ENCODE measurements at places on chromosomes 3 and 15.
A peak's percentile ranks its signal among the peaks of the same experiment; 100 is the strongest.

- DNase-seq, result no peak
These were observed 68.5 kb upstream of the CCDC54 start for GRCh38 chr3:107308716-107309115.

GRCh38 chr3:46110701-46111493 lies 83.6 kb upstream of the XCR1 start:
- no peak for DNase-seq

GRCh38 chr15:84914909-84915605 lies 30.6 kb downstream of the SLC28A1 start:
- DNase-seq, result no peak

GRCh38 chr15:59722037-59722436 lies 32.9 kb upstream of the BNIP2 start:
- no peak for DNase-seq

- DNase-seq, result no peak
These were observed 268.5 kb downstream of the SHQ1 start for GRCh38 chr3:72579581-72580245.

- no peak for DNase-seq
These were observed 636 bp downstream of the TBC1D21 start for GRCh38 chr15:73873889-73874511.

DNA sequence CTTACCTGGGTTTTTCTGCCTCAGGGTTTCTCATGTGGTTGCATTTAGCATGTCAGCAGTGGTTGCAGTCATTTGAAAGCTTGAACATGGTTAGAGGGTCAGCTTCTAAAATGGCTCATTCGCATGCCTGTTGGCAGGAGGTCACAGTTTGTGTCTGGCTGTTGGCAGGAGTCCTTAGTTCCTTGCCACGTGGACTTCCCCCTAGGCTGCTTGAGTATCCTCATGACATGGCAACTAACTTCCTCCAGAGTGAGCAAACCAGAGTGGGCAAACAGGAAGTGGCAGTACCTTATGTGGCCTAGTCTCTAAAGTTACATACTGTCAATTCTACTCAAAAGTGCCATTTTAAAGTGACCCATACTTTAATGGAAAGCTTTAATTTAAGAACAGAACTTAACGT lies 3.4 kb upstream of the UNC13C start:
- no peak for DNase-seq

- no peak for DNase-seq
These were observed 419.7 kb downstream of the ZNF385D start for GRCh38 chr3:21331321-21331720.

- no peak for DNase-seq
These were observed at the start of gene SLC7A14 for GRCh38 chr3:170585937-170586310. Gene SLC7A14, minus strand, starts transcription at chr3:170586075. Its CDS starts 59,139 bp downstream, at chr3:170526936.

DNA sequence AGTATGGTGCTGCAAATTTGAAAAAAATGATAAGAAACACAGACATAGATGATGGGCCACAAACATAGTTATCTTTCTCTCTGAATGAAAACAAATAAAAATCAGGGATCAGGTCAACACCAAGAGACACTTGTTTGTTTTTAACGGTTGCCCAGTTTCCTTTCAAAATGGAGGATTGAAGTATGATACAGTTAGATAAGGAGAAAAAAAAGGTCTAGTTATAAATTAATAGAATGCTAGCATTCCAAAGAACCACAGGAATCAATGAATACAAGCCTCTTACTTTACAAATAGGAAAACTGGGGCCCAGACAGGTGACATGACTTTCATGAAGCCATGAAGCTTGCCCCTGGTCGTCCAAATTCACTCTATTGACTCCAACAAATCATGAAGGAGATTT lies 305.1 kb downstream of the ZNF621 start:
- no peak for DNase-seq

DNA sequence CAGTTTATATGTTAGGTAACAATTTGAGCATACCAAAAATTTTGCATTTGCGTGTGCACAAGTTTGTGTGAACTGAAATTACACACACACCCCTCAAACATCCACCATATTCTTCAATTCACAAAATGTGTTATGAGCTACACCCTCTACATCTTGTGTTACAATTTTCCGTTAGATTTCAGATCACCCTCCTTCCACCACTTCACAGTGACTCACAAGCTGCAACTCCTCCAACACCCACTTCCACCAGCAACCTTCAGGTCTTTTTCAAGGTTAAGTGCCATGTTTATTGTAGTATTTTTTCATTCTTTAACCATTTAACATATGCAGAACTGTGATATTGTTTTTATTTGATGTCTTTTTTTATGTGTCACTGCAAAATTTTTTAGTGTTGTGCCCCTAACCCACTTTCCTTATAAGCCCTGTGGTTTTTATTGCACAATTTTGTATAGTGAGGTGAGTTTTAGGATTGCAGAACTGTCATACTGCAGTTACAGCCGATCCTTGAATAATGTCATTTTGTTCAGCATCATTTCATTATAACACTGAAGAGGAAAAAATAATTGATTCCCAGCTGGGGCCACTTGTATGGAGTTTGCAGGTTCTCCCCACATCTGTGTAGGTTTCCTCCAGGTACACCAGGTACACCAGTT lies 148.9 kb downstream of the PLCL2 start:
- DNase-seq, result peak; percentile 11

DNA sequence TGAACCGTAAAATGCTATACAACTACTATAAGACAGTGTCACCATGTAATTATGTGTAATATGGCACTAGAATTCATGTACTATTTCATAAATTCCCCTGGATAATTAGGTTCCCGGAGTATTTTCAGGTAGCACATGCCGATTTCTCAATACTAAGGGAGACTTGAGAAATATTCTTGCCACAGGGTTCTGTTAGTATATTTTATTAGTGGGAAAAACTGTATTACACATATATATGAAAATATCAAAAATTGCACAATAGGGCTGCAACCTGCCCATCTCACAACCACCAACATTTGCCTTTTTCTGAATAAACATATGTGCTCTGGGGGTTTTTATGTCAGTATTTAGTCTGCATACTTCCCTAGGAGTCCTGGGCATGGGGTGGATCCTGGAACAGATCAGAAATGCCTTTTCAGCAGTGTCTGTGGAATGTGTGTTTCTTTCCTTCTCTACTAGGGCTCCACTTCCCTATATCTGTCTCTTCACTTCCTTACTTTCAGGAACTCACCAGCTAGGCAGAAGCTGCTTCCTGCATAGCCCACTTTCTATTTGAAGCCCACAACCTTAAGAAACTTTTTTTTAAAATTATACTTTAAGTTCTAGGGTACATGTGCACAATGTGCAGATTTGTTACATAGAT lies 87.5 kb downstream of the RPL39L start:
- no peak for DNase-seq

GRCh38 chr3:89144080-89144479 lies 36.7 kb downstream of the EPHA3 start:
- DNase-seq, result no peak

GRCh38 chr3:56192001-56192400 lies 276.3 kb downstream of the ERC2 start:
- DNase-seq, result no peak

GRCh38 chr3:53231532-53232511 lies 24.0 kb downstream of the TKT start:
- DNase-seq, result no peak

DNA sequence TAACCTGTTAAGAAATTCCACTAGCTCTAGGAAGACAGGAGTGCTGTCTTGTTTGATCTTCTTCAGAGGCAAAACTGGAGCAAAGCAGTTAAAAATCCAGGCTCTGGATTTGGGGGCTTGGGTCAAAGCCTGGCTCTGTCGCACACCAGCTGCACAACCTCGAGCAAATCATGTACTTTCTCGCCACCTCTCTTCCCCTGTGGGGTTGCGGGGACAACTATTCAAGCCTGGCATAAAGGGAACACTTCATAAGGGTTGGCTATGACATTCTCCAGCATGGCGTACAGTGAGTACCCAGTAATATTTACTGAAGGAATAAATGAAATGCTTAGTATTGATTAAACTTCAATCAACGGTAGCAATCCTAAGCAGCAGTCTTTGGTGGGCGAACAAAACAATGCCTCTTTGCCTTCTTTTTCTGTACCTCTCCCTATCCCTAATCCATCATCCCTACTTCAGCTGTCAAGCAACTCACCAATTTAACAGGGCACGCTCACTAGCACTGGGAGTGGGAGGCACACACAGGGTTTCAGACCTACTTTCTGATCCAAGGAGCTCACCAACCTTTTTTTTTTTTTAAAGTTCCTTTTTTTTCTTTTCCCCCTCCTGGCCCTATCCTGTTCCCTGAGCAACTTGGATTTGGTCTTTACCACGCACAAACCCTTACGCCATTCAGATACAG lies 33.0 kb downstream of the GNB5 start:
- no peak for DNase-seq

DNA sequence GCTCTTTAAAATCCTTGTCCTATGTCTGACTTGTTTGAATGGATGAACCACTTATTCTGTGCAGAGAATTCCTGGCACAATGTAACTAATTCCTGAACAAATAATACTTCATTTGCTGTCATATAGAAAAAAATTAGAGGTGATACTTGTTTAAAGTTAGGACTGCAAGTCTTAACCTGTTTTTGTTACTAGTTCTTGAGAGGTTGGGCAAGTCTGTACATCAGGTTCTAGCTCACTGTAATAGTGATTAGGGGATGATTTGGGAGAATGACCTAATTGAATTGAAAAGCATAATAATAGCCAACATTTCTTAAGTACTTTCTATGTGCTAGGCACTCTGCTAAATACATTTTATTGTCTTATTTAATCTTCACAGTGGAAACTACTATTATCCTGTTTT lies 49.3 kb downstream of the GMPS start:
- DNase-seq, result no peak

GRCh38 chr15:28919201-28919635 lies 33.4 kb downstream of the APBA2 start:
- DNase-seq, result no peak

GRCh38 chr3:2657971-2658370 lies 452.2 kb downstream of the IL5RA start:
- DNase-seq, result no peak

- no peak for DNase-seq
These were observed 34.9 kb downstream of the PPCDC start for GRCh38 chr15:75058127-75058905.

- DNase-seq, result no peak
These were observed 48.9 kb downstream of the PAK2 start for GRCh38 chr3:196788528-196788927.

DNA sequence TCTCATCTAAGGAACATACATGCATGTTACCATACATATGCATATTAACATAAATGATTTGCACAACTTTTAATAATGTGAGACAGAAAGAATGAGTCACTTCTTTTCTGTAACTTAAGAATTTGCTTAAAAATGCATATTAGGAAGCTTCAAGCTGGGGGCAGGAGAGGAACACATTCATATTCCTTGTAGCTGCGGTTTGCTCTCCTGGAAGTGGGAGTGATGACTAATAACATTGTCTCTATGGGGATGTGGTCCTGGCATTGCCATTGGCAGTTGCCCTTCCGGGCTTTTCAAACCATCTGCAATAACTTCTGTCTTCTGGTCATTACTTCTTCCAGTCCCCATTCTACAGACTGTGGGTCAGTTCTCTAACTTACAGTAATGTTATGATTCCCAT lies 15.6 kb downstream of the CHST2 start:
- DNase-seq, result no peak

GRCh38 chr3:55180161-55180560 lies 252.3 kb upstream of the LRTM1 start:
- DNase-seq, result no peak

- DNase-seq, result no peak
These were observed 116.0 kb upstream of the RBMS3 start for GRCh38 chr3:29164825-29165224.

DNA sequence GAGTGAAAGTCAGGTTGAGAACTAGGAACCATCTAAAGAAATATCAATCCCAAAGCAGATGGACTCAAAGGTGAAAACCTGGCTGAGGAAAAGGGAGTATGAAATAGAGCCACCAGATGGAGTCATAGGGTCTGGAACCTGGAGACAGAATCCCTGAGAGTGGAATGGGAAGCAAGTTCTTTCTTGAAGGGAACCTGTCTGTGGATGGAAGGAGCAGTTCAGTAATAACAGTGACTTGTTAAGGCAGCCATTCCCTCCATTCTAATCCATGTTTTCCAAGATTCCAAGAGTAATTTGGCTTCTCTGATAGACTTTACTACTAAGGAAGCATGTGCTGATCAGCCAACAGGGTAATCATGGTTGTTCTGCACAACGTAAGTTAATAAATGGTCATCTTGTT lies 22.5 kb upstream of the AQP9 start:
- no peak for DNase-seq

- DNase-seq, result no peak
These were observed 963.4 kb downstream of the ROBO1 start for GRCh38 chr3:78804251-78805037.

GRCh38 chr3:143294188-143294587 lies 174.6 kb downstream of the CHST2 start:
- DNase-seq, result no peak

DNA sequence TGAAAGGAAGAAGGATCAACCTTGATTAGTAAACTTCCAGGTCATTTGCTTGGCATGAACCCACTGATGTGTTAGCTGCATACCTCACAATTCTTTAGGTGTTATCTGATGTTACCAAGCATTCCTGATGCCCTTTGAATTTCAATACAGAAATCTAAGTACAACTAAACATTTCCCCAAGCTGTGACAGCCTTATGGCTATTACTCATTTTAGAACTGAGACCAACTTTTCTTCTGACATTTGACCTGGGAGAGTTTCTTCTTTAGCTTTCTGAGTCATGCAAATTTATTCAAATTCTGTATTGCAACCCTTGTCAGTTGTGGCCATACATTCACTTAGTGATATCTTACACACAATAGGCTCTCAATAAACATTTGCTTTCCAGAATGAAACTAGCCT lies 124.3 kb downstream of the TIGIT start:
- DNase-seq, result no peak

- no peak for DNase-seq
These were observed 4.9 kb downstream of the CALML4 start for GRCh38 chr15:68200016-68200861.

DNA sequence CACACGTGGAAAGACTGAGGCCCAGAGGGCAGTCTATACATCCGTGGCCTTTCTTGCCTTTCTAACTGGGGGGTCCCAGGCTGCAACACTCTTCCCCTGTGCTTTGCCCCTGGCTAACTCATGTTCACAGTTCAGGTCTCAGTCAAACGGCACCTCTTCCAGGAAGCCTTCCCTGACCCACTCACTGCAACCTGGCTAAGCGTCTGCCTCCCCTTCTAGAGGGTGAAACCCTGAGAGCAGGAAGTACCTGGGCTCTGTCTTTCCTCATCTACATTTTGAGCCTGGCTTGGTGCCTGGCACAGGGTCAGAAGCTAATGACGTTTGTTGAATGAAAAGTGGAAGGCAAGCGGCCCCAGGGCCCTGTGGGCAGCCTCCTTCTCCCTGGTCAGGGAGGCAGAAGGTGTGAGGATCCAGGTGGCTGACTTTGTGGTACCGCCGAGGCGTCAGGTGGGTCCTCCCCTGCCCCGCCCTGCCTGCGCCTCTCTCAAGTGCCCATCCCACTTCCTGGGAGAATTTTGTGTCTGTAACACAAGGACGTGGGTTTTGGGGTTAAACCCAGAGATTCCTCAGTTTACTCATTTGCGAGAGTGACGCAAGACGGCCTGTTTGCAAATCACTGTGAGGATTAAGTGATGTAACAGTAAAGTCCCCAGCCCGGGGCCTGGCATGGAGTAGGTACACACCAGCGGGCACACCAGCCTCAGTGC lies 32.1 kb downstream of the DNASE1L3 start:
- no peak for DNase-seq

- DNase-seq, result no peak
These were observed 118.6 kb upstream of the PRR20G start for GRCh38 chr3:127406309-127407025.
